ENCODE measurements at places on chromosomes 12 and 14. TPM values are rescaled to one million over a fixed set of nuclear protein-coding genes. Genes with fewer than 3 reads are reported as not detected.

HHIPL1 gene
- total RNA-seq, result 0.07 TPM

SLC5A8 gene
- not detected for total RNA-seq

MLF2 gene
- total RNA-seq, result 164 TPM

KRT3 gene
- not detected for total RNA-seq

B4GALNT3 gene
- 0.88 TPM for total RNA-seq

LRFN5 gene
- 0.33 TPM for total RNA-seq

ACSM4 gene
- total RNA-seq, result not detected

SLC16A7 gene
- 10.3 TPM for total RNA-seq

TEDC1 gene
- 0.98 TPM for total RNA-seq
